Hair follicular keratinocyte (primary cell): ENCODE measurements at places on chromosomes 16 and 17. TPM values are rescaled to one million over a fixed set of nuclear protein-coding genes. Genes with fewer than 3 reads are reported as not detected.

C1QTNF8 gene
- total RNA-seq, result not detected in 2 replicates

MMP25 gene
- total RNA-seq, result 0.04 and 0.31 TPM in 2 replicates

POLR2A gene
- total RNA-seq, result 31.9 and 33.7 TPM in 2 replicates

PRSS21 gene
- 0.80 and 3.8 TPM in 2 replicates for total RNA-seq

TXNL4B gene
- 7.8 and 9.1 TPM in 2 replicates for total RNA-seq
